ENCODE measurements at places on chromosomes 7 and 10. TPM values are rescaled to one million over a fixed set of nuclear protein-coding genes. Genes with fewer than 3 reads are reported as not detected.

GRCh38 chr7:44290252-44290620 lies 35.2 kb downstream of the CAMK2B start:
- no peak for DNase-seq

GRCh38 chr10:103498936-103499638 lies 5.6 kb downstream of the NEURL1 start:
- DNase-seq: no peak

Gene ST7
- total RNA-seq: 14.7 TPM

Gene GARIN1A
- total RNA-seq: 0.68 TPM

Gene MAGI2
- total RNA-seq: 0.82 TPM

Gene POM121C
- 6.6 TPM for total RNA-seq

Measured in SJSA1 (cell line).